Stimulated activated CD4-positive, alpha-beta T cell treated with anti-CD3 and anti-CD28 coated beads, Interleukin-2, amount 100 ng/mL, for 24 hours (primary cell): ENCODE measurements at places on chromosomes 16 and 17.

- no peak for DNase-seq
Measured at GRCh38 chr16:86662195-86662594, 83.8 kb downstream of the FOXL1 start.

GRCh38 chr17:41814195-41814594 is 1.4 kb downstream of the FKBP10 start:
- DNase-seq: no peak

DNA sequence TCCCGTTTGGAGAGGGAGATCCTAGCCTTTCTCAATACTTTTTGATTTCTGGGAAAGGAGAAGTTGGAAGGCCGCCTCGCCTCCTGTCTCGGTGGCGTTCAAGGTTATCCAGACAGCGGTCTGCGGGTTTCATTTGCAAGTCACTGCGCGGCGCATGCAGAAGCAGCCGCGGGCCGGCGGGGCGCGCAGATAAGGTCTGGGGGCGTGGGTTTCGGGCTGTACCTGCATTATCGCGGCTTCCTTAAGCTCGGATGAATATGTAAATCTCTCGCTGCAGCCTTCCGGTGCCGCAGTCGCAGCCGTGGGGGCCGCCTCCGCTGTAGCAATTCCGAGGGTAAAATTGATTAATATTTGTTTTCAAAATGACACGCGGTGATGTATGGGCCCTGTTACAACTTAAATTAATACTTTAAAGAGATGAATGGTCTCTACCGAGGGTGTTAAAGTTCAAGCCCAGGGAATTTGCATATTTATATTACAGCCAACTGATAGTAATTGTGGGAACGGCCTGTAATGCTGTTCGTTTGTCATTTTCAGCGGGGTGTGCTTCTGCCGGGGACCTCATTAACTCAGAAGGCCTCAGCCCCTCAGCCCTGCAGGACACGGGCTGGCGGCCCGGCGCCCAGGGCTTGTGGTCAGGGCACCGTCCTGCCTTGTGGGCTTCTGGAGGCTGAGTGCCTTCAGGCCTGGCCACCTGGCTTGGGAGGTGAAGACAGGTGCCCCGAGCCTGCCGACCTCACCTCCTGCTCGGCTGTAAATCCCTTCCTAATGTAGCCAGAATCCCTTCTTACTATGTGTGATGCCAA is 99.4 kb downstream of the CYLD start:
- DNase-seq: peak; percentile 67

GRCh38 chr17:46764709-46765401 is 53.6 kb downstream of the WNT3 start:
- DNase-seq: no peak

DNA sequence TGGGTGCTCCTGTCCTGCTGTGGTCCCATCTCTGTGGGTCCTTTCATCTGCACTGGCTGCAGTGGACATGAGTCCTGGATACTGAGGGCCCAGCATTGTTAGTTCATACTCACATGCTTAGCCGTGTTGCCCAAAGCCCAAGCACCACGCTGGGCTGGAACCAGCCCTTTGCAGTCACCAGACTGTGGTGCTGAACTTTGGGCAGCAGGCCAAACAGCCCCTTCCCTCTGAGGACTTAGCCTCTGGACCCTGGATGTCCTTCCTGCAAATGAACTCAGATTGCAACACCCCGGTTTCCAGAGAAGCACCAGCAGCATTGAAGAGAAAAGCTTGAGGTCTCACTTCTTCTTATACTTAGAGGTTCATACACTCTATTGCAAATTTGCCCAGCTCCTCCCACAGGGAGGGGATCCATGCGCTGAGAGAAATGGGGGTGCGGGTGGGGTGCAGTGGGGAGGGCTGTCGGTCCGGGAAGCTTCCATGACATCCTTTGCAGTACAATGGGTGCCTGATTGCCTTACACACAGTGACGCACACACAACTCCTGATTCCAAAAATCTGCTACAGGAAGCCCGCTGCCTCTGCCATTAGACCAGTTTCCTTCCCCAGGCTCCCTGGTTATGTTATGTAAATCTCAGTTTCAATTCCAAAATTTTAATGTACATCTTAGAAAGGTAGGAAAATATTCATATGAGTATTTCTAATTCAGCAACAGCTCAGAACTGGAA is 65.8 kb downstream of the RGS9 start:
- DNase-seq: no peak

DNA sequence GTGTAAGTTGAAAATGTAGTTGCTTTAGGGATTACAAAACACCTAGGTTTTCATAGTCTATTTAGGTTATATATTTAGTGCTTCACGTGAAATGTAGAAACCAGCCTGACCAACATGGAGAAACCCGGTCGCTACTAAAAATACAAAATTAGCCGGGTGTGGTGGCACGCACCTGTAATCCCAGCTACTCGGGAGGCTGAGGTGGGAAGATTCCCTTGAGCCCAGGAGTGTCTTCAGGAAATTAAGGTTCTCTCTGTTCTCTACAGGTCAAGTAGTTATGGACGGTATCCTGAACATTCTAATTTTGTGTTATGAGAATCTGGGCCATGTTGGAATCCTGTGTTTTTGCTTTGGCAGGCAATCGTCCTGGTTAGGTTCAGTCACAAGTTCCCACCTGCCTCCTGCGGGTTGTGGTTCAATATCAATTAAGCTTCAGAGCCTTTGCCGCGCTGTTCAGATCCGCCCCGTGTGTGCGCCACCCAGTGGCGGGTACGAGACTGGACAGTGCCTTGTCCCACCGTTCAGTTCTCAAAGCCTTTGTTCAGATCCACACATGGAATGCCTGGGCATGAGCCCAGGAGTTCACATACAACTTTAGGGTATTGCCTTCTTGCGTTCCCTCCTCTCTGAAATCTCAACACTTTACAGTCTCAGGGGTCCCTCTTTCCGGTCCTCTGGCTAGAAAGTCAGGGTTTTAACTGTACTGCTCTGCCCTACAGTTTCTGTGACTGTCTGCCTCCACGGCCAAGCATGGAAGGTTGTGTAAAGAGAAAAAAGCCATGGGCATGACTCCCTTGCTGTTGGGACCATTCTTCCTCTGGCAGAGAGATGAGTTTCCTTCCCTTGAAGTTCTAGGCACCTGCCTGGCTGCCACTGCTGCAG is 41.7 kb downstream of the HEATR6 start:
- DNase-seq: peak; percentile 78

DNA sequence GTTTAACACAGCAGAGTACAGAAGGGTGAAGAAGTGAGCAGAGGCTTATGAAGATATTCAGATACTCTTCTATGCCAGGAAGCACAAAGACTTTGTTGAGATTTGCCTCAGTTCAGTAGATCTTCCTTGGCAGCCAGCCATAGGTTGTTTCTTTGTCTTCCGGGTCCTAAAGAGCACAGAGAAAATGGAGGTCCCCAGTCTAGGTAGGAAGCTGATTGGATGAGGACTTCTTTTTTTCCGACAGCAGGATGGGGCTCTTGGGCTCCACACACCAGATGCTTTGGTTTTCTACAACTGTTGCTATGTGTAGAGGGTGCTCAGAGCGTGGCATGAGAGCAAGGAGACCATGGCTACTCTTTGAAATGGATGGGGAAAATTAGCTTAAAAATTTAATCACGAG is 8.3 kb upstream of the CDC6 start:
- no peak for DNase-seq

- peak; percentile 64 for DNase-seq
Measured at GRCh38 chr17:46822388-46822921, 4.0 kb upstream of the WNT3 start.

DNA sequence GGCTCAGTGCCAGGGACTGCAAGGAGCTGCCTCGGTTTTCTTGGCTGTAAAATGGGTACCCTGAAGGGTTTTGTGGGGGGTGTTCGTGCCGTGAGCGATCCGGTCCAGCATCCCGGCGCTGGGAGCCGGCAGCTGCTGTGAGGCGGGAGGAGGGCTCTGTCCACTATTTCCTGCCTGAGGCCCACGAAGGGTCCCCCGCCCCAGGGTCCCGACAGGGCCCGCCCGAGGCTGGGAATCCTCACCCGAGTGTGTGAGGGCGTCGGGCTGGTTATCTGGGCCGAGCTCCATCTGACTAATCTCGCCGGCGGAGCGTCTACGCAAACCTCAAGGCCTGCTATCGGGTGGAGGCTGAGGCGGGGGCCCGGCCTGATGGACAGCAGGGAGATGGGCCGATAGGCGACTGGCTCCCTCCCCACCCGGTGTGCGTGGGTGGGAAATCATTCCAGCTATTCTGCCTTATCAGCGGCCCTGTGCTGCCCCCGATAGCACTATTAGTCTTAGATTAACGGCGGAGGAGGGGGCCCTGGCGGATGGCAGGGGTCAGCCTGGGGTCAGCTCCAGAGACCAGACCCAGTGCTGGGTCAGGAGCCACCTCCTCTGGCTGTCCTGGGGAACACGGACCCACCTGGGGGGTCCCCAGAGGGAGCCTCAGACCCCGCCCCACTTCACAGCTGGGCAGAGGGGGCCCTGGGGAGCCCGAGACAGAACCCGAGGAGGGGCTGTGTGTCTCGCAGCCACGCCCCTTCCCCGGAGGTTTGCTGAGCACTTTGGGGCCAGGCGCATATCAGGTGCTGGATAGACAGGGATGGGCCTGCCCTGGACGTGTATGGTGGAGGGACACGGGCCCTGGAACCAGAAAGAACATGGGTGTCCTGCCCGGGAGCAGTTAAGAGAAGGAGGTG is 44.7 kb downstream of the ZFPM1 start:
- DNase-seq: no peak

DNA sequence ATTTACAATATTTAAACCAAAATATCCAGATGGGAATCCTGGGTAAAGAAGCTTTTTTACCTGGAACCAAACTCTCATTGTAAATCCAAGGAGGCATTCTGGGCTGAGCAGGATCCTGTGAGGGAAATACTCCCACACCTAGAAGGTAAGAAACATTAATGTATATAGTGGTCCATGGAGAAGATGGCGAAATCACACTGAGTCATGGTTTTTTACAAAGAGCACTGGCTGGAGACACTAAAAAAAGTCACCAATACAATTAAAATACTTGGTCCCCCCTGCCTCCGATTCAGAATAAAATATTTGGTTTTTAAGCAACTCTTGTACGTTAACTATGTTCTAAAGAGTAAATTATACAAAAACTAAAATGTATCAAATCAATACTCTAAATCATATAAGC is 32.9 kb downstream of the SYNRG start:
- DNase-seq: no peak

GRCh38 chr16:56891685-56892084 is 26.7 kb downstream of the SLC12A3 start:
- no peak for DNase-seq

DNA sequence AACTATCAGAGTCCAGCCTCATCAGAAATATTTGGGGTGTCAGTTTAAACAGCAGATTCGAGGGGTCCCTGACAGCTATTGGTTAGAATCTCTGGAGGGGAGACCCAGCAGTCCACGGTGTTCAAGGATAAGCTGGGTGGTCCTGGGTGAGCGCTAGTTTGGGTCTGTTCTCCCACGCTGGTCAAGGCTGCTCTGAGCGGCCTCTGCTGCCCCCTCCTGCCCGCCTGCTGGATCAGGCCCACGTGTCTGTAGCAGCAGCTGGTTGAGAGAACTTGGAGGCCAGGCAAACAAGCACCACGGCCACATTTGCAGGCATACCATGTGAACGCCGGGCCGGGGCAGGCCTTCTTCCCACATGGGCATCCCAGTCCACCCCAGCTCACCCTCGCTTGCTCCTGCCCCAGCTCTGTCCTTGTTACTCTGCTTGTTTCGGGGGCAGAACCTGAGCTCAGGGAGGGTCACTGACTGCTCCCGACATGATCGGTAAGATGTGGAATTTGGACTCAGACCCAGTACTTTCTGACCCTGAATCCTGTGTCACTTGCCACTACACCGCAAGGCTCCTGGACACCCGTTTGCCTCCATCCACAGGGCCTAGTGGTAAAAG is 7.4 kb downstream of the FOXF1 start:
- peak; percentile 30 for DNase-seq

DNA sequence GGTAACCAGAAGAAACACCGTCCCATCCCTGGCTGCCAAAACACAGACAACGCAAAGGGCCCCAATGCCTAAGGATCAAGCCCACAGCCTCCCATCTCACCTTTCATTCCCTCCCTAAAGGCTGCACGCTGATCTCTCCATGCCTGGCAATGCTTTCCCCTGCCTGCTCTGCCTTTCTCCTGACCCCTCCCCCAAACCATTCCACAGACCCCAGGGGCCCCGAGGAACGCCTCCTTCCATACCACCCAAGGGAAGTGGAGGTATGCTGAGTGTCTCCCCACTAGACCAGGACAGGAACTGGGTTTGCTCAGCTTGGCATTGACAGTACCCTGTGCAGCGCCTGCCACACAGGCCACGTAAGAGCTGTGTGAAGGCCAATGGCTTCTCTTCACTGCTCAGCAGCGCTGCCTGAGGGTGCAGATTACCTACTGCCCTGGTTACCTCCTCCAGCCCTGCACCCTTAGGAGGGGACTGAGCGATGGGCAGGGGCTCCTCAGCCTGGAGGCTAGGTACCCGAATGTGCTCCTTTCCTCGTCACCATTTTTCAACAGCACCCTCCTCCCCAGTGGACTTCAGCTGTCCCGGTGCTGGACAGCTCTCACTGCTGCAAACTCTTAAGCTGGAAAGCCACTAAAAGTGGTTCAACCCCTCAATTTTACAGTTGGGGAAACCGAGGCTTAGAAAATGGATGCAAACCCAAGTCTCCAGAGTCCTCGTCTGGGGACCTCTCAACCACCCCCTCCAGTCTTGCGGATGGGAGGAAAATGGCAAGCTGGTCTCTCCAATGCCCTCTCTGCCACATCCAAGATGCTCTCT is 45.0 kb downstream of the SRCIN1 start:
- no peak for DNase-seq

DNA sequence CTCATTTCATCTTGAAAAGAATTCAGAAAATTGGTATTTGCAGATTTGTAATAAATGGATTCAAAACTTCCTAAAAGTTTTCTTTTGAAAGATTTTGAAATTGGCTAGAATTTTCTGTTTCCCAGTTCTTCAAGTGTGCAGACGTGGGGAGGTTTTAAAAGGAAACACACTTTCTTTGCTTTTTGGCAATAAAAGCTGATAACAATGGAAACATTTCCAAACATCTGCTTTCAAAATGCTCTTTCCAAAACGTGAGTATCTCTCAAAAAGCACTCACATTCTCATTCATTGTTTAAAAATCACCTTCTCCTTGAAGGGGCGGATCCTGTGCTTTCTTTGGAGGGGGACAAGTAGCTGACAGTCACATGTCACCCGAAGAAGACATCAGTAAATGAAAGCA is 8.6 kb upstream of the GSG1L start:
- DNase-seq: no peak

- no peak for DNase-seq
Measured at GRCh38 chr17:44310188-44310587, 1.8 kb downstream of the RUNDC3A start.
